ENCODE measurements at places on chromosomes 2 and 18.

GRCh38 chr2:151403914-151404313 is 5.8 kb upstream of the RIF1 start:
- DNase-seq = no peak

- DNase-seq = no peak
Measured at GRCh38 chr2:52144590-52144989, 1112.7 kb upstream of the NRXN1 start.

- DNase-seq = no peak
Measured at GRCh38 chr2:114006460-114006859, 116.6 kb downstream of the ACTR3 start.

GRCh38 chr18:21979171-21979560 is 190.2 kb upstream of the GATA6 start:
- no peak for DNase-seq

DNA sequence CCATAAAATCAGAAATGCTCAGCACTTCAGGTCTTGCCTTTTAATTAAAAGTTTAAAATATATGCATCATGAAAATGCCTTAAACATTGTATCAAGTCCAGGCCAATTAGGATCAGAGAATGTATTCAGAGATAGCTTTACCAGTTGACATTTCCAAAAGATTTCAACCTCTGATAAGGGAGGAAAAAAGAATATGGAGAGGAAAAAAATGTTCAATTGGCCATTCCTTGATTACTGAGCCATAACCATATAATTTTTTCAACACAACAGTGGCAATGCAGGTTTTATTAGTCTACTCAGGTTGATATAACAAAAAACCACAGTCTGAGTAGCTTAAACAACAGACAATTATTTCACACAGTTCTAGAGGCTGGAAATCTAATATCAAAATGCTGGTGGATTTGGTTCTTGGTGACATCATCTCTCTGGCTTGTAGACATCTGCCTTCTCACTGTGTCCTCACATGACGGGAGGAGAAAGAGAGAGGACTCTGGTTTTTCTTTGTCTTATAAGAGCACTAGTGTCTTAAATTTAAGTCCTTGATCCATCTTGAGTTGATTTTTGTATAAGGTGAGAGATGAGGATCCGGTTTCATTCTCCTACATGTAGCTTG is 111.9 kb downstream of the IRS1 start:
- DNase-seq = no peak

DNA sequence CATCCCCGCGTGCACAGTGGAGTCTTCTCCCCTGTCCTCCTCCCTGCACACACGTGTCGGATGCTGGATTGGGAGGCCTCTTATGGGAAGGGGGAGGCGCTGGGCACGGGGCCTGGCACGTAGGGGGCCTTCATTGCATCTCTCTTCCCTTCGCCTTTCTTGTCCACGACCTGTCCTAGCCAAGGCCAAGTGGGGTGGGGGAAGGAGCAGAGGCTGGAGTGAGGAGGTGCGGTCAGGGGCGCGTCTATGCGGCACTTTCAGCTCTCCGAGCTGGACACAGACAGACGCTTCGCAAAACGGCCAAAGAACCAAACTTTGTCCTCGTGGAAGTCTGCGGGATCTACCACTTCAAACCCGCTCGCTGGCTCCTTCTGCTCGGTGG is 13.4 kb downstream of the ALPG start:
- no peak for DNase-seq

GRCh38 chr2:127884436-127884835 is 1.3 kb downstream of the AMMECR1L start:
- no peak for DNase-seq

DNA sequence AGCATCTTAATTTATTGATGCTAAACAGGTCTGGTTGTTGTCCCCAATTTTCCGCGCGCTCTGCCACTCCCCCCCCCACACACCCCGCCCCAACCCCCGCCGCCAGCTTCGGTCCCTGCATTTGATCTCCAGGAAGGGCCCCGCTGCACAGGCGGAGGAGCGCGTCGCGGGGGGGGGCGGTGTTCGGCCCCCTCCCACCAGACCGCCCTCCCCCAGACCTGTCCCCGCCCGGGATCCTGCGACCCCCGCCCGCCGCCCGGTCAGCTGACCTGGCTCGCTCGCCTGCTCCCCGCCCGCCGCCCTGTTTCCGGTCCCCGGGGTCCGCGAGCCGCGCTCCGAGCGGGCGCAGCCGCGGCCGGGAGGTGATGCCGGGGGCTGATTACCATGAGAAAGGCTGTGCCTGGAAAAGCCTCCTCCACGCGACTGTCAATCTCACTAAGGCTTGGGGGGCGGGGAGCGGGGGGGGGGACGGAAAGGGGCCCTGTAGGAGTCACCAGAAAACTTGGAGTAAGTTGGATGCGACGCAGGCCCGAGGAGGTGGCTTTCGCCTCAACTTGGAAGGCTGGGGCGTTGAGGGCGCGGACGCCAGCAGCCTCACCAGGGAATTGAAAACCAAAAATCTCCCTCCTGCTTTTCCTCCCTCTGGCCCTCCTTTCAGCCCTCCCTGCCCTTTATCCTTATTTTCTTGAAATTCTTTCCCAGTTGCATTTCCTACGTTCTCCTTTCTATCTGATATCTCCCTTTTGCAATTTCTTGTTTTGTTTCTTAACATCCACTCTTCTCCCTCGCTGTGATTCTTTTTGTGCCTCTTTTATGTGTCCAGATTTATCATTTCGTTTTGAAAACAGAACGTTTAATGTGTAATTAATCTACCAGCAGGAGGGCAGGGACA is 4.4 kb upstream of the ZEB2 start:
- no peak for DNase-seq

GRCh38 chr2:240213476-240214421 is 73.3 kb upstream of the OTOS start:
- DNase-seq = no peak

DNA sequence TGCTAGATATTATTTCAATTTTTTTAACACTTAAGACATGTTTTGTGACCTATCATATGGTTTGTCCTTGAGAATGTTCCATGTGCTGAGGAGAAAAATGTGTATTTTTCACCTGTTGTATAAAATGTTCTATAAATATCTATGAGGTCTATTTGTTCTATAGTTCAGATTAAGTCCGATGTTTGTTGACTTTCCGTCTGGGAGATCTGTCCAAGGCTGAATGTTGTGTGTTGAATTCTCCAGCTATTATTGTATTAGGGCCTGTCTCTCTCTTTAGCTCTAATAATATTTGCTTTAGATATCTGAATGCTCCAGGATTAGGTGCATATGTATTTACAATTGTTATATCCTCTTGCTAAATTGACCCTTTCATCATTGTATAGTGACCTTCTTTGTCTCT is 144.1 kb downstream of the NYAP2 start:
- no peak for DNase-seq

DNA sequence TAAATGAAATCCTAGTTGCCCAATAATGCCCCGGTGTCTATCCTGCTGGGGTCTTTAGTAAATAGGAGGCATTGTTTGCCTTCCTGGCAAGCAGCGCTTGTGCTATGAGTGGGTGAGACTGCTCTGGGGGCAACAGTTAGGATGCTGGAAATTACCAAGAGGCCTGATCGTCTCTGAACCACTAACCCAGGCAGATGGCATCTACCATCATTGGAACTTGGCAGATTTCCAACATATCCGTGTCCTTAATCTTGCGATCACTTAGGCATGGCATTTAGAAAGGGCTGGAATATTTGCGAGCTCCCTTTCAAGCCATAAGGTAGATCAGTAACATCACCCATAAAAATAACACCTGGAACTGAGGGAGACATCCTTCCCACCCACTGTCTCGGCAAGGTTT is 18.8 kb upstream of the SH3RF3 start:
- DNase-seq = no peak

GRCh38 chr2:231634951-231635875 is 42.5 kb downstream of the TEX44 start:
- DNase-seq = no peak

- no peak for DNase-seq
Measured at GRCh38 chr2:30862054-30862651, 54.9 kb upstream of the CAPN13 start.

GRCh38 chr18:3388980-3389379 is 61.0 kb upstream of the TGIF1 start:
- DNase-seq = no peak

DNA sequence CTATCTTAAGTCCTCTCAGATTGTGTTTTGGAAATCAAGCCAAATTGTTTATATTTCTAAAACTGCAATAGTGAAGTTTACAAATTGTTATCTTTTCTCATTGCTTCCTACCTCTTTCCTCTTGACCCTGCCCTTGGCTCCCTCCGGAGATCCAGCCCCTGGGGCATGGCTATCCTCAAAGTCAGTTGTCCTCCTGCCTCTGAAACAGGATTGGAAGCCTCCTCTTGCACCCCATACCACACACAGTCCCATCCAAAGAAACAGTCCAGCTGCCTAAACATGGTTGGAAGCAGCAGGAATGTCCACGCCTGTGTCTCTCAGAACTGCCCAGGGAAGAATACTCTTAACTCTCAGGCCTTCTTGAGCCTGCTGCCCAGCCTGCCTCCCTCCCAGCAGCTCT is 30.1 kb upstream of the COL6A3 start:
- no peak for DNase-seq

DNA sequence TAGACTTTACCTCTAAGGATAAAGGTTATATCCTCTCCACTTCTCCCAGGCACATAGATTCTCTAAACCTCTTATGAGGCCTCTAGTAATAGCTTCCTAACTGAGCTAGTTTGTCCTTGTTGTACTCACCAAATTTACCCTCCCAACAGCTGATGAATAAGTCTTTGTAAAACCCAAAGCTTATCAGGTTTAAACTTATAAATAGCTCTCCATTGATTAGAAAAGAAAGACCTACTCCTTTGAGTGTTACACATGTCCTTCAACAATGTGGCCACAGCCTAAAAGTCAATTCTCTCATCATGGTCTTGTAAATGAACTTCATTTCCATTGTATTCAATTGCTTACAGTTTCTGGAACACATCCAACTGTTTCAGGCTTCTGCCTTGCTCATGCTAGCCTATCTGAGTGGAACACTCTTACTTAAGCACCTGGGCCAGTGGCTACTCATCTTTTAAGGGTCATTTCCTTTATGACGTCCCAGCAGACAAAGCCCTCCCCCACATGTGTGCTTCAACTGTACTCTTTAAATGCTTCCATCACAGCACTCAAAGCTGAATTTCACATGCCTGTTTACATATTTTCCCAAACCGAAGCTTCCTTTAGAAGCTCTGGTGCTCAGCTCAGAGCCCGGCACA is 131.6 kb downstream of the CDH2 start:
- no peak for DNase-seq

DNA sequence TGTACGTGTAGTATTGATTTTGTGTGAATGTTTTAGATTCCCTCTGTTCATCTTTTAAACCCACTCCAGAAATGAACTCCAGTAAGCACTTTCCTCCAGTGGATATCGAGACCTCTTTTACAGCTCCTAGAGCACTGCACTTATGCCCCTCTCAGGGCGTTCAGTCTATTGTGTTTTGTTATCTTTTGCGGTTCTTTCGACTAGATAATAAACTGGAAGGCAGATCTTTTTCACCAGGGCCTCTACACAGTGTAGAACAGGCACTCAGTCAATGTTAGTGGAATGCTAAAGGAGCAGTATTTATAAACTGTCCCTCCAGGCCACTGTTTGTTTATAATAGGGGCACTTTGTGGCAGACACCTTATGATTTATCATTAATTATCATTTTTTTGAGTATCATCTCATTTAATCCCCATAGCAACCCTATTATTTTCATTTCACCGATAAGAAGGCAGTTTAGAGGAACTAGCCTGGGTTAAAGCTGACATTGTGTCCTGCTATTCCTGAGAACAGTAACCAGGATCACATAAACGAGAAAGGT is 742 bp upstream of the SOS1 start:
- DNase-seq = no peak

GRCh38 chr2:75138528-75138927 is 60.8 kb downstream of the TACR1 start:
- no peak for DNase-seq

DNA sequence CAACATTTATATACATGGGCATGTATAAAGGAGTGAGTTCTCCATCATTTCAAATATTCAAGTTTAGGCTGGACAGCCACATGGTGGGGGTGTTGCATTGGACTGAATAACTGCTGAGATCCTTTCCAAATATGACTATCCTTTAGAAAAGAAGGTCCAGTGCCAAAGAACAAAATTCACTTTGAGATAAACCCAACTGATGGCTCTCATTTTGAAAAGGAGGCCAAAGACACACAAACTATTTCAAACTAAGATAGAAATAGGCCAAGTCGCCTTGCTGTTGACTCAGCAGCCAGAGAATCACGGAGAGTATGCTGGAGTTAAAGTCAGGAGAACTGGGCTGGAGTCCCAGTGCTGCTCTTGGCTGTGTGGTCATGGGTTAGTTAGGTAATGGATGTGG is 204.5 kb upstream of the LRATD1 start:
- no peak for DNase-seq

GRCh38 chr2:127605691-127606263 is 40.2 kb upstream of the GPR17 start:
- DNase-seq = no peak

DNA sequence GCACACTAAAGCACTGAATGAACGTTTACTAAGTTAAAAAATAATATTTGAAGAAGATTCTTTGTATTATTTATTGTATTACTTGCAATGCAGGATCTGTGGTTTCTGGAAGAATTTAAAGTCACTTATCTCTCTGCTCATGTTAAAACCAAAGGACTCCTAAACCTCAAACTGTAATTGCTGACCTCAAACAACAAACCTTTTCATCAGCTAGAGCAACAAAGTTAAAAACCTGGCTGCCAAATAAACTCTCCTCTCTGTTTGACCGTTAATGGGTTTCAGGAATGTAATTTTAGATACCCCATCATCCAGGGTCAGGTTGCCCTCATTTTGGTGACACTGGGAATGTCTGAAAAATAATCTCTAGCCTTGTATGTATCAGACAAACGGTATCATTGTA is 239.1 kb downstream of the TGIF1 start:
- no peak for DNase-seq

GRCh38 chr2:44566059-44566458 is 204.3 kb downstream of the CAMKMT start:
- no peak for DNase-seq

DNA sequence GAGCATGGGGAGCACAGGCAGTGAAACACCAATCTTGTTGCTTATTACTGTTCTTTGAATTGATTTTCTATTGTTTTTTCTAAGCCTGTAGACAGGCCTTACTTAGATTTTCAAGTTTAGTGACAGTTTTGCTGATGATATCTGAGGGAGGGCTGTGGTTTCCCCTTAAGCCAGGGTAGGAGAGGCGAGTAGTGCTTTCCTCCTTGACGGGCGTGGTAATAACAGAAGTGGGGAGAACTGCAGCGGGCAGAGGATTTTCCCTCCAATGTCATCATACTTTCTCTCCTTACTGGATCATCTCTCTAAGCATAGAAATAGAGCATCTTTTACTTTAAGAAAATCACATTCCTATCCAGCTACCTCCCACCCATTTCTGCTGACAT is 314.4 kb downstream of the ALK start:
- DNase-seq = no peak

DNA sequence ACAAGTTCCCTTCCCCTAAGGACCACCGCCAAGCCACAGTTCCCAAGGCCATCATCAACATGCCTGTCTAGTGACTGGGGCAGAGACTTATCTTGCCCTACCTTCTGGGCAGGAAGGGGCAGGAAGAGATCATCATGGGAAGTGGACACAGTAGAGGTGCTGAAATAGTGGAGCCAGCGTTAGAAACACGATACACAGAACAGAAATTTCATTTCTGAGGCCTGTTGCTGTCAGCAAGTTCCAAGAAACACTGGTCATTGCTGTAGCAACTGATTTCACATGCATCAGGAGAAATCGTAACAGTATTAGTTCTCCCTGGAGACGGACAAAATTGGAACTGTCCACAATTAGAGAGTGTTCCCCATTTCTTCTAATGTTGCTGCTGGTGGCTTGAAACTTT is 83.0 kb downstream of the COLEC12 start:
- DNase-seq = no peak

Measured in liver (tissue), 10 donors.